Left lung (tissue), 14 donors: ENCODE measurements at places on chromosomes 2 and 18. TPM values are rescaled to one million over a fixed set of nuclear protein-coding genes. Genes with fewer than 3 reads are reported as not detected.

EIF2AK3 gene
- 30.0 TPM for polyA plus RNA-seq

ABCG8 gene
- polyA plus RNA-seq = 0.81 TPM

SERPINB13 gene
- polyA plus RNA-seq = not detected

NT5DC4 gene
- not detected for polyA plus RNA-seq

DNA sequence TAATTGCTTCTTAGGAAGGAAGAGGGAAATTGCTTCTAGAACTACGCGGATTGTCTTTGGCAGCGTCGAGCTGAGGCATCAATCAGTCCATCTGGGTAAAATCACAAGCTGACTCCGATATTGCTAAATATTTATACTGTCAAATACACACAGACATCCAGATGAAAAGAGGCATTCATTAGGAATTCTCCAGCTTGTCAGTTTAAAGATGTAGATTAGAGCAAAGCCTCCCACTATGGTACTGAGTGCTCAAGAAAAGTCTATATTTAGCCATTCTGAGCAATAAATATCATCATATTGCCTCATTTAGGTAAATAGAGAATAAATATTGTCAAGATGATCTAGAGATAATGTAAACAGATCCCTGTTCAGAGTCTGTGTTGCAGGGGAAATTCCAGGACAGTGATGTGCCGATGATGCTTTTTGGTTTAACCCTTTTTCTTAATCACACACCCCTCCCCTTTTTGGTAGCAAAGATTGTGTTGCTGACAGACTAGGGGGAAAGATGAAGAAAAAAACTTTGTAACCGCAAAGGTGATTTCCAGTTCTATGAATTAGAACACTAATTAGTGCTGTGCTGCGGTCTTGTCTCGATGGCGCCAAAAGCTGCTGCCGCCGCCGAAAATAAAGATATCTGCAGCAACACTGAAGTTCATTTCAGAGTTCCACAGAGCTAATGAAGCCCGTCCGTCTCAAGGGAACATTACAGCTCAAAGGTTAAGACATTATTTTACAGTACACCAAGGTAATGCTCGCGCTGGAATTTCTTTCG lies 171.8 kb downstream of the PTGR3 start:
- no peak for DNase-seq

DNA sequence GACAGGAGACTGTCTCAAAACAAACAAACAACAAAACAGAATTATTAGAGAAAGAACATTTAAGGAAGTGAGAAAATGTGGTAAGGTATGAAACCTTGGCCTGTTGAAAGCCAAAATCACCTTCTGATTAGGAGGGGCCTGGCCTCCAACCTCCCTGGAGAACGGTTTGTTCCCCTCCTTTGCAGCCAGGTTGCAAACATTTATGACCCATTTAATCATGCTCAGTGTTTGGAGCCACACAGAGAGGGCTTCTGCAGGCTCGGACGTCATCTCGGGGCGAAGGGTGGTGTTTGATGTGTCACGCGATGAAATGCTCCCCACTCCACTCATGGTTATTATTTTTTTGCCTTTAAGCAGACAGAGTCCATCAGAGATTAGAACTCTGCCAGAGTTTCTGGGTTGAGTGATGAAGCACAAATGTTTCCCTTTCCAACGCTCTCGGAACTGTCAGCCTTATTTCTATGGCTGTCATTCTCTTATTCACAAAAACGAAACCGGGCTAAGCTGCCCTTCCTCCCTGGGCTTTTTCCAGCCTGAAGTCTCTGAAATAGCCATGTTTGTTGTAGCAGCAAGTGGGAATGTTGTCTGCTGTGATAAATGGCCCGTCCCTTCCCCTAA lies 33.6 kb upstream of the ROCK2 start:
- no peak for DNase-seq
